NCI-H1436 treated with DMSO at 0.1 percent for 48 hours (cell line): ENCODE measurements at places on chromosomes 2 and 18.

- DNase-seq, result no peak
Measured at GRCh38 chr2:69770193-69770702, 28.3 kb downstream of the ANXA4 start.

- no peak for DNase-seq
Measured at GRCh38 chr2:46978723-46979122, 63.1 kb upstream of the MCFD2 start.

DNA sequence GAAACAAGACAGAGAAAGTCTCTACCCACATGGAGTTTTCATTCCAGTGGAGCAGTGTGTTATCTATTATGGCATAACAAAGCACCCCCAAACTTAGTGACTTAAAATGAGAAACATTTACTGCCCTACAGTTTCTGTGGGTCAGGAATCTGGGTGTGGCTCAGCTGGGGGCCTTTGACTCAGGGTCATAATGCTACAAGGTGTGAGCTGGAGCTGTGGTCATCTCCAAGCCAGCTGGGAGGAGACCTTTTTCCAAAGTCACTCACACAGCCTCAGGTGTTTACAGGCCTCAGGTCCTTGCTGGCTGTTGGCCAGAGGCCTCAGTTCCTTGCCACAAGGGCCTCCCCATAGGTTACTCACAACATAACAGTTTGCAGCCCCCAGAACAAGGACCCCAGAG is 169.2 kb downstream of the ETAA1 start:
- DNase-seq, result no peak

GRCh38 chr18:23369266-23369665 is 83.8 kb upstream of the RIOK3 start:
- DNase-seq, result no peak

- DNase-seq, result no peak
Measured at GRCh38 chr2:23476786-23477185, 91.8 kb downstream of the KLHL29 start.

DNA sequence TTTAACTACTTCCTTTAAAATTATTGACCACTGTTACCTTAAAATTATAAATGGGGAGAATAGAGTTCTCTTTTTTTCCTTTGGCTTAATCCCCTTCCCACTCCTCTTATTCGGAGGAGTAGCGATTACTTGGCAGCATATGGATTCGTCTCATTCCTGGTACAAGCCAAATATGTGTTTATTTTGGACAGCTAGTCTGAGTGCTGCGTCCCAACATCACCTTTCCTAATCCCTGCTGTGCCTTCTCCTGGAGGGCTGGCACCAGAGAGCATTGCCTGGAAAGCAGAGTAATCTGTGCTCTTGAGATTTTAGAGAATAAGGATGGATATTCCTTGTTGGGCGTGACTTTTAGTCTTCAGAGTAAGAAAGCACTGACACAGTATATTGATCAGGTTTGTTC is 185.6 kb downstream of the AGAP1 start:
- no peak for DNase-seq

DNA sequence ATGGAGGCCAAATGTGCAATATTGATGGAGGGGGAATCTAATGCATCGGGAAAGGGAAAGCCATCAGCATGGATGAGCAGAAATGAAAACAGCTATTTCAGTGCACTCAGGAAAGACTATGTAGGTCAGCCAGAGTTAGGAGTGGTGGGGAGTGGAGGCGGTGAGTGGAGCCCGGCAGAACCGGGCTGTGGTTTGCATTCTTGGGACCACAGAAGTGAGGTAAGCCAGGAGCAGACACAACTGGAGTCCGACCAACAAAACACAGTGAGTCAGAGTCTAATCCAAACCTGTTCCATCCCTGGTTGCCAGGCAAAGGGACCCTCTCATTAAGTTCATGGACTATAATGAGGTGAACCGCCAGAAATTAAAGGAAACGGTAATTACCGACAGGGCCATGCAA is 61.1 kb upstream of the RAB12 start:
- no peak for DNase-seq

GRCh38 chr18:13577091-13577697 is 149.2 kb downstream of the FAM210A start:
- no peak for DNase-seq

DNA sequence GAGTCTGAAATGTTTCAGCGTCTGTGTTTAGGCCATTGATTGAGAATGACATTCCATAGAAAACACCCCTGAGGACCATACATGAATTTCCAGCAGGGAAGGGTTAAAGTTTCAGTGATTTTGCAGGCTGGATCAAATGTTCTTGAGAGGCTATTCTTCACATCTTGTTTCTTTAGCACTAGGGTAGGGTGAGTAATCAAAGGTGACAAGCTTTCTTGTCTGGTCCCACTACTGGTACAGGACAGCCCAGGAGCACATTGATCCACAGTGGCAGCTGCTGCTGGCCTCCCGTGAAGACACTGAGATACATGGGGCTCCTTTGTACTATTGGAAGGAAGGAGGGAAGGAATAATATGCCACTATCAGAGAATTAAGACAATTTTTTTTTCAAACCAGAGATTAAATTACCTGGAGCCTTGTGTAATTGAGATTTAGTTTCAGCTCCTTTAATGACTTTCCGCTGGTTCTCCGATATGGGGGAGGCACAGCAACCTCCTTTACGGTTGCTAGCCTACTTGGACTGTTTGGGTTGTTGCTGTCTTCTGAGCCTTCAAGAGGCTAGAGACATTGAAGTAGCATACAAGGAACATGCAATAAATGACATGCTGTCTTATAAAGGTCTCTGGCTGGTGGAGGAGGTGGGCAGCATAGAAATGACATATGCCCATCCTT is 368.9 kb downstream of the SOX11 start:
- no peak for DNase-seq

GRCh38 chr2:219323434-219323833 is 9.1 kb downstream of the RESP18 start:
- no peak for DNase-seq
